ENCODE measurements at places on chromosomes 7 and 10.

DNA sequence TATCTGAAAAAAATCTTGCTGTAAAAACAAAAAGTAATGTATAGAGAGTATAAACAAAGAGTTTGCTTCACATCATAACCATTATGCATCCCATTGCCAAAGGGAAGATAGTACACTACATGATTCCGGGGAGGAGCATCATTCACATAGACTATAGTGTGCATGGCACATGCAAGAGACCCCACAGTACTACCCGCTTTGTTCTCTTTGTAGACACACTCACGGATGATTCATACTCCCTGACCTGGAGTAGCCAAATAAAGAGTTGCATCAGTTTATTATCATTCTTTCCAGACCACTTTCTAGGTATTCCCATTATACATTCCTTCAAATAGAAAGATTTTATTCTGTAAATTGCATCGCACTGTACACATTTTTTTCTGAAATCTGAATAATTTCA lies 356.9 kb downstream of the PCDH15 start:
- DNase-seq = no peak

GRCh38 chr10:18649364-18649959 lies 1.9 kb downstream of the NSUN6 start:
- no peak for DNase-seq

- no peak for DNase-seq
These were observed 232.9 kb upstream of the MTPN start for GRCh38 chr7:136210079-136210478.

GRCh38 chr7:105315357-105315756 lies 73.4 kb downstream of the SRPK2 start:
- DNase-seq = no peak

GRCh38 chr10:131344747-131345146 lies 33.2 kb upstream of the TCERG1L start:
- no peak for DNase-seq

GRCh38 chr7:90155206-90155605 lies 937 bp downstream of the STEAP1 start:
- DNase-seq = no peak

DNA sequence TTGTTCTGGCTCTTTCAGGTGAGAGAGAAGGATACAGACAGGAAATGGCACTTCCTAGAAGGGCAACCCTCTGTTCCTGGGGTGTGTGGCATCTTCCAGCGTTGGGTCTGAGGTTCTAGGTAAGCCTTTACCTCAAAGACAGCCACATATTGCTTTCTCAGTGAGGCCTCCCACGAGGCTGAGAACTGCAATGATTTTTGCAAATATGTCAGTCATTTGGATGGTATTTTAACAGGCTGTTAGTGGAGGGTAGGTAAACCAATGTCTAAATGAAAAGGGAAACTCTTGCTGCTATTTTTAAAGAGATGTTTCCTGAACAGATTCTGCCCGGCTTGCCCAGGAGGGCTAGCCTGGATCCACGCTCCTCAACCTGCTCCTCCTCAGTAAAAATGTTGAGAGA lies 240.3 kb upstream of the KLF6 start:
- DNase-seq = no peak

- DNase-seq = no peak
These were observed 51.4 kb downstream of the PLPP4 start for GRCh38 chr10:120508393-120508792.

DNA sequence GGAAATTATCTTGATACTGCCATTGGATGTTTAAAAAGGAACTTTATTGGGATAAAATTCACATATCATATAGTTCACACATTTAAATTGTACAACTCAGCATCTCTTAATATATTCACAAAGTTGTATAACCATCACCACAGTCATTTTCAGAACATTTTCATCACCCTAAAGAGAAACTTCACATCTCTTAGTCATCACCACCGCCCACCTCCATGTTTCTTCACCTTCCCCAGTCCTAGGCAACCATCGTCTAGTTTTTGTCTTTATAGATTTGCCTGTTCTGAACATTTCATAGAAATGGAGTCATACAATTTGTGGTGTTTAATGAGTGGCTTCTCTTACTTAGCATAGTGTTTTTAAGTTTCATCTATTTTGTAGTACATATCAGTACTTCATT lies 96.6 kb downstream of the ANKRD30A start:
- DNase-seq = no peak

GRCh38 chr10:100391163-100392002 lies 44.4 kb downstream of the SCD start:
- DNase-seq = no peak

GRCh38 chr7:79063019-79063698 lies 390.3 kb downstream of the MAGI2 start:
- DNase-seq = no peak

DNA sequence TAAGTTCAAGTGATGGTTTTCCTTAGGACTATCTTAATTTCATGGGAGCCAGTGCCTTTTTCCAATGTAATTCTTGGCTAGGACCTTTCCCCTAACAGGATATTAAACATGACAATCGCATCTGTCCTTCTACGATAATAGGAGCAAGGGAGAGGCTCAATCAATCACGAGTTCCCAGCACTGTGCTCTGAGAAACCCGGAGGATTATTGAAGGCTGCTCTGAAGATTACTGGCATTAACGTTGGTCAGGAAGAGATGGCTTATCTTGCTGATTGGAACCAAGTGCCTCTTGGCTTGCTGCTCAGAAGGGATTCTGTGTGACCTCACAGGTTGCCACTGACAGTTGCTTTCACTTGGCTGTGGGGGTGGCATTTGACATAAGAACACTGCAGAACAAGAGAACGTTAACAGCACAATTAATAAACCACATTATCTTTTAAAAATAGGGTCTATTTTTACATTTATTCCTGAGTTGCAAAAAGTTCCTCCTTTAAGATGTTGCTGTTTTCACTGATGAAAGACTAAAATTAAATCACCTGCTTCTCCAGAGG lies 252.1 kb upstream of the TAC1 start:
- DNase-seq = no peak

DNA sequence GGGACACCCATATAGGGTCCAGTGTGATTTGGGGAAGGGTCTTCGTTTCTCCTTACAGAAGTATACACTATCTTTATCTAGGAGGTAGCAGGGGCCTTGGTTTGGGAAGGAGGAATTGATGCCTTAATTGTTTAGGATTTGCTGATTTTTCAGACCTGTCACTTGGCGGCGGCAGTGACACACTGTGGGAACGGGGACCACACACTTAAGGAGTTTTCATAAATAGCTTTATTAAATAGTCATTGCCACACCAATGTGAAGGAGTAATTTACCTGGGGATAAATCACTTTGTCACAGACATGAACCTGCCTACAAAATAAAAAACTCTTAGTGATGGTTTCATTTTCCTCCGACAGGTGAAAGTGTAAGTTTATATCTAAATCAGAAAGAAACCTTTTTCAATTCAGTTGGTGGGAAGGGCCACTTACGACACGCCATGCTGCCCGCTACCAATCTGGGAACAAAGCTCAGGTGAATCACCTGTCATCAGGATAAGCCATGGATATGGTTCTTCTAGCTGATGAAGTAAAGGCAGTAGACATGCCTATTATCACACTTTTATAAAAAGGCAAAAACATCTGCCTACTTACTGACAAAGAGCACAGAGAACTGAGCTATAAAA lies 12.3 kb upstream of the ENO4 start:
- DNase-seq = no peak

GRCh38 chr10:131831561-131831960 lies 69.2 kb upstream of the PPP2R2D start:
- no peak for DNase-seq

DNA sequence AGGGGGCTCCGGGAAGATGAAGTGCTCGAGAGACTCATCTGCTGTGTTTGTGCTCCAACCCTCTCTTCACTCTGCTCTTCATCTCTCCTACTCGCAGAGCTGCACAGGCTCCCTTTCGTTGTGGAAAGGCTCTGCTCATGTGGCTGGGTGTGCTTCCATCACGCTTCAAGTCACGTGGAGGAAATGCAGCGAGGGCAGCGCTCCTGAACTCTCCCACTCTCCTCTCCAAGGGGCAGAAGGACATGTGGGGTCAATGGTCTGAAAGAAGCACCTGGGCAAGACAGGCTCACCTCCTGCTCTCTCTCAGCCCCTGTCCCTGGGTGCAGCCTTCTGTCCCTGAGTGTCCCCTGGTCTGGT lies 72.6 kb downstream of the USP6NL start:
- no peak for DNase-seq

- no peak for DNase-seq
These were observed 24.8 kb upstream of the TECTB start for GRCh38 chr10:112258407-112258806.

DNA sequence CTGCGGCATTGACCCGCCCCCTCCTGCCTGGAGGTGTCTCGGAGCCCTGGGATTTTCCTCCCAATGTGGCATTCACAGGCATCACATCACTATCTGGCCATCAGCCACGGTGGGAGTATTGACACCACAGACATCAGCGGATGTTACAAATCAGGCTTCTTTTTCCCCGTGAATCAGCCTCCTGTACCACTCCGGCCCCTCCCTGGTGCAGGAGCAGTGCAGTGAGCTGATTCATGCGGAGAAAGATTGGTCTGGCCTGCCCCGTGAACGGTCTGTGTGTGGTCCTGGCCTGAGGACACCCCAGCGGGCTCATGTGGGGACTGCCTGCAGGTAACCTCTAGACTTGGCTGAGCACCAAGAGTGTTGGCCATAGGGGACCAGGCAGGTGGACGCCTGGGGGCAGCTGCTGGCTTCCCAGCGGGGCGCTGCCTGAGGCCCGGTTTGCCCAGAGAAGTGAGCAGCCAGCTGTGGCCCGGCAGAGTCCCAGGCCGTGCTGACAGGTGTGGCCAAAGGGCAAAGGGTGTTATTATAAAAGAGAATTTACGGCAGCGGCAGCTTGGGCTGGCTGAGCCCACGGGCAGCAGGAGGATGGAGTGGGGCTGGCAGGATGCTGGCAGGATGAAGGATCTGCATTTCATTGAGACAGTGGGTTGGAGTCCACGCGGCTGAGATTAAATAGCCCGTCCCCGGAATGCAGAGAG lies 32.1 kb upstream of the GNA12 start:
- DNase-seq = no peak

DNA sequence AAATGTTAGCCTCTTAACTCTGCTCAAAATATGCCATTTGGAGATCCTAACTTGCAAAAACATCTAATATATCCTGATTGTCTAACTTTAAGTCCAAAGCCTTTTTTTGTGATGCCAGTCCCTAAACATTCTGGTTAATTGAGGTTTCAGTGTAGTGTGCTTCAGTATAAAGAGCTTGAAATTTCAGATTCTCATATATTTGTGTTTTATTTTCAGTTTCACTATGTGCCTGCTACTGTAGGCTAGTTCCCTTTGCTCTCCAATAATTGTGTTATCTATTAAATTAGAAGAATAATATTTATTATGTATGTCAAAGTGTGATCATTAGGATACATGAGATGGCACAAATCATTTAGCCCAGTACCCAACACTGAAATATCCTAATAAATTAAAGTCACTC lies 1361.2 kb downstream of the XPNPEP1 start:
- no peak for DNase-seq

DNA sequence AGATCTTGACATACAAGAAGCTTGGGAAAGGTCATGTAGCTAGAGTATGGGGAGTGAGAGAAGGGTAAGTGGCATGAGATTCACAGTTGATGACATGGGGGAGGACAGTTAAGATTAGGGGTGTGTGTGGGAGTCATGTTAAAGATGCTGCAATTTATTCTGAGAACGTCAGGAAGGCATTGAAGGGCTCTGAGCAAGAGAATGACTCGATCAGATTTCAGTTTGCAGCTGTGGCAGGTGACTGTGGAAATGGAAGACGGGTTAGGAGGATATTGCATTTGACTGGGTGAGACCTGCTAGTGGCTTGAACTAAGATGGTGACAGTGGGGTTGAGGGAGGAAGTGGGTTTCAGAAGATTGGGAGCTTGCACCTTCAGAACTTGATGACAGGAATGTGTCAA lies 5.6 kb downstream of the CDC123 start:
- no peak for DNase-seq

GRCh38 chr7:19930051-19930450 lies 156.6 kb upstream of the TMEM196 start:
- no peak for DNase-seq

DNA sequence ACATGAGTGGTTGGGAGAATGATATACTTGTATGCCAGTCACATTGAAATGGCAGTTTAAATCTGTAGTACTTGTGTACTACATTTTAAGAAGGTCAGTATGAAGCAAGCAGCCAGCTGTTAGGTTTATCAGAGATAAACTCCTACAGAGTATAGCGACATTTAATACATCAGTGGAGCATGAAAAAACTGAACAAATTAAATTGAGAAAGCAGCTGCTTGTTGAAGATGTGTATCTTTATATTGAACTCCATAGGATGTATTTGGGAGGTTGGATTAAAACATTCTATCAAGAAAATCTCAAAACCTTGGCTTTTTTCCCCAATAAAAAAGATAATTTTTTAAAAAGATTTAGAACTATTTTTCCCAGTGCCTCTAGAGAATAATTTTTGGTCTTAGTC lies 47.8 kb downstream of the PHF14 start:
- DNase-seq = no peak

DNA sequence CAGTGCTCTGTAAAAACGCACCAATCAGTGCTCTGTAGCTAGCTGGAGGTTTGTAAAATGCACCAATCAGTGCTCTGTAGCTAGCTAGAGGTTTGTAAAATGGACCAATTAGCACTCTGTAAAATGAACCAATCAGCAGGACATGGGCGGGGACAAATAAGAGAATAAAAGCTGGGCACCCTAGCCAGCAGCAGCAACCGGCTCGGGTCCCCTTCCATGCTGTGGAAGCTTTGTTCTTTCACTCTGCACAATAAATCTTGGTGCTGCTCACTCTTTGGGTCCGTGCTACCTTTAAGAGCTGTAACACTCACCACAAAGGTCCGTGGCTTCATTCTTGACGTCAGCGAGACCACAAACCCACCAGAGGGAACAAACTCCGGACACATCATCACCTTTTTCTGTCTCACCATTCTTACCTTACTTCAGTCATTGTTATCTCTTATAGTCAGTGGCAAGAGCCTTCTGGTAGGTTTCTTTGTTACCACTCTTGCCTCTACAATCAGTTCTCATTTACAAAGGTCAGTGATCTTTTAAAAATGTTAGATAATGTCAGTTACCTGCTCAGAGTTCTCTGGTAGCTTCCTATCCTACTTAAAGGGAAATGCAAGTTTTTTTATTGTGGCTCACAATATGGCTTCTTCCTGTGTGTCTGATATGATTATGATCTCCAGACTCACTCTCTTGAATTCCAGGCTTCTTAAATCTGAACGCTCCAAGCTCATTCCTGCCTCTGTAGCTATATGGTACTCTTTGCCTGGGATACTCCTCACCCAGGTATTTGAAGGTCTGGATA lies 4.5 kb downstream of the STAM start:
- no peak for DNase-seq

DNA sequence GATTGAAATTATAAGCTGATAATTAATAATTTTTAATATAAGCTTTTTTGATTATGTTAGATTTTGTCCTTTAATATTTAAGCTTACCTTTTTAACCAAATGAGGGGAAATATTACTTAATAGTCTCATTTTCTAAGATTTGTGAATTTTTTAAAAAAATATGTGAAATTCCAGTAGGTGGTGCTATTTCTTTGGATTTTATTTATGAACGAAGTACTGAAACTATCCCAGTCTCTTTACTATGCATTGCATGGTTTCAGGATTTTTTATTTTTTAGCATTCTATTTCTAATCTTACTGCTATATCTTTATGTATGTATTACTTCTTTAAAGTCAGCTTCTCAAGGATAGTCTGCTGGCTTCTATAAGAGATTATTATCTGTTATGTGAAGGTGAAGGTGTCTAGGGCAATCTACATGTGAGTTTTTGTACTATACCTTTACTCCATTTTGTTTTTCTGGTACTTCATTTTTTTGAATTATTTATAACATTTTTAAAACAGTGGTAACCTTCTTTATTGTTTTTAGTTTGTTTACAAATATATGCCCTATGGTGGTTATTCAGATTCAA lies 78.3 kb downstream of the ATRNL1 start:
- no peak for DNase-seq

- DNase-seq = no peak
These were observed 59.6 kb downstream of the ZMIZ1 start for GRCh38 chr10:79128241-79128922.

All from left renal pelvis (tissue), 4 donors.